ENCODE measurements at places on chromosomes 5 and 9. TPM values are rescaled to one million over a fixed set of nuclear protein-coding genes. Genes with fewer than 3 reads are reported as not detected.

DNA sequence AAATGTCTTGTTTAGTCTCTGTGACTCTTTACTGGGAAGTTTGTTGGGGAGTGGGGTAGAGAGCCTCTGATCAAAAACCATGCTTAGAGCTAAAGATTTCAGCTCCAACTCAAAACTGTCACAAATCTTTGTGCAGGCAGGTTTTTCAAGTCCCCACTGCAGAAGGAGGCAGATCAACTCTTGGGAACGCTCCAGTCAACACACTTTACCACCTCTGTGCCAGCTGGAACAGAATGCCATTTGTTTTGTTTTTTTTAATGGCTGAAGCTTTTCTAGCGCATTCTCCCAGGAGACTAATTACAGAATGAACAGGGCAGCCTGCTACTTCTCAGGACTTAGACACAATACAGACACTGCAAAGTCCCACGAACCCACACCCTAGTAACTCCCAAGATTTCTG, 17.9 kb upstream of the LHX6 start:
- H3K4me1 ChIP-seq: no peaks in the 10 kb centered on the region
- no peak overlapping the region for H3K27ac ChIP-seq
- DNase-seq: no peak
- no peak overlapping the region for H3K4me3 ChIP-seq

DNA sequence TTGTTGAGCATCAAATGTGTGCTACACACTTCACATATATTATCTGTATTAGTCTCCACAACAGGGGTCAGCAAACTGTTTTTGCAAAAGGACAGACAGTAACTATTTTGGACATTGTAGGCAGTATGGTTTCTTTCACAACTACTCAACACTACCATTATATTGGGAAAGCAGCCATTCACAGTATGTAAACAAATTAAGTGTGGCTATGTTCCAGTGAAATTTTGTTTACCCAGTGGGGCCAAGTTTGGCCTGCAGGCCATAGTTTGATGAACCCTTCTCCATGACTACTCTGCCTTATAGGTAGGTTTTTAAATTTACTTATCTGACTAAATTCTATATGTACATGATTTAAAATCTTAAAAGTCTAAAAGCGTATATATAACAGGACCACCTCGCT, 13.0 kb upstream of the FAM151B start:
- no peak overlapping the region for H3K27ac ChIP-seq
- H3K36me3 ChIP-seq: no peaks in the 10 kb centered on the region
- DNase-seq: no peak
- H3K4me3 ChIP-seq: no peak overlapping the region

DNA sequence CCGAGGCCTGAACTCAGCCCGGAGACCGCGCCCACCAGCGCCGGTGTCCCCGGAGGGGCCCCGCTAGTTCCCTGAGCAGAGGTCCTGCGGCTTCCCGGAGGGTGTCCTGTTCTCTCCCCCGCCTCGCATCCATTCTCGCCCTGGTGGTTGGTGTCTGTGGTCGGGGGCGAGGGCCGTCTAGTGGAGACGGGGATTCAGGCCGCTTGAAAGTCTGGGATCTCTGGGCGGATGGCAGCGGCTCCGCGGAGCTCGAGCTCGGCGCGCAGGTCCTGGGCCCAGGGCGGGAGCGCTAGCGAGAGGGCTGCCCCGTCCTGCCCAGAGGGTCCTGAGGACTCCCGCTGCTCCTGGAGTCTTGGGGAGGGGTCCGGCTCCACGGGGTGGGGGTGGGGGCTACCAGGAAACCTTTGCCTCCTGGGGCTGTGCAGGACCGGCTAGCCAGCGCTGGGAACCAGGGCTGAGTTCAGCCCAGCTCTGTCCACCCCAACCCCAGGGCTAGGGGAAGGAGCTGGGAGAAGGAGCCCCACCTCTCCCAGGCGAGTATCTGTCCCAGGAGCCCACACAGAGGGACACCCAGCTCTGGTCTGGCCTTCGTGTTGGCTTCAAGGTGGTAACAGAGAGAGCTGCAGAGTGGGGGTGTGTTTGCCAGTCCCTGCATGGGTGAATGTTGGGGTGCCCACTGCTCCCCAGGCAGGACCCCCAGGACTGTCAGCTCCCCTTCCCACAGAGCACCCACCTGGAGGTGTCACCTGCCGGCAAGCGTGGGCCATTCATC, 4.0 kb downstream of the TOR4A start:
- H3K4me1 ChIP-seq: peaks cover 10% of the 10 kb centered on the region
- H3K36me3 ChIP-seq: no peaks in the 10 kb centered on the region
- H3K4me3 ChIP-seq: no peak overlapping the region
- DNase-seq: peak; percentile 34
- no peak overlapping the region for H3K27ac ChIP-seq
- H3K27me3 ChIP-seq: no peaks in the 10 kb centered on the region

GRCh38 chr9:127972236-127972871, 8.4 kb downstream of the EEIG1 start:
- H3K4me3 ChIP-seq: no peak overlapping the region
- H3K36me3 ChIP-seq: no peaks in the 10 kb centered on the region
- peak overlapping the region; percentile 43 for H3K27ac ChIP-seq

DNA sequence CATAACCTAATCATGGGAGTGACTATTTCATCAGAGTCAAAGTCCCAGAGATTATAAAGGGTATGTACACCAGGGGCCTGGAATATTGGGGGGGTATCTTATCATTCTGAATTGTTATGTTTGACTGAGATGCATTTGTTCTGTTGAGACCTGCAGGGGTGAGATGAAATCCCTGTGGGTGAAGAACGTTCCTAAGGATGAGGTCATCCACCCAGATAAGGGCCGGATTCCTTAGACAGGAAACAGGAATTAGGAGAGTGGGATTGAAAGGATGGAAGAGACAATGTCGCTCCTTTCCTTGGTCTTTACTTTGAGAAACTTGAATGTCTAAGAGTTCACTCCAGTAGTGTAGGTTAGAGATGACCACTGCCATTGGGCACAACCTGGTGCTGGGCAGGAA, 54.7 kb downstream of the GAS1 start:
- no peak overlapping the region for H3K27ac ChIP-seq
- no peaks in the 10 kb centered on the region for H3K4me1 ChIP-seq
- H3K4me3 ChIP-seq: no peak overlapping the region
- H3K36me3 ChIP-seq: no peaks in the 10 kb centered on the region
- no peak for DNase-seq
- H3K27me3 ChIP-seq: no peaks in the 10 kb centered on the region

- no peaks in the 10 kb centered on the region for H3K27me3 ChIP-seq
- DNase-seq: no peak
- no peak overlapping the region for H3K27ac ChIP-seq
- no peaks in the 10 kb centered on the region for H3K36me3 ChIP-seq
- no peaks in the 10 kb centered on the region for H3K4me1 ChIP-seq
Measured at GRCh38 chr9:135821116-135821515, 86.2 kb downstream of the CAMSAP1 start.

DNA sequence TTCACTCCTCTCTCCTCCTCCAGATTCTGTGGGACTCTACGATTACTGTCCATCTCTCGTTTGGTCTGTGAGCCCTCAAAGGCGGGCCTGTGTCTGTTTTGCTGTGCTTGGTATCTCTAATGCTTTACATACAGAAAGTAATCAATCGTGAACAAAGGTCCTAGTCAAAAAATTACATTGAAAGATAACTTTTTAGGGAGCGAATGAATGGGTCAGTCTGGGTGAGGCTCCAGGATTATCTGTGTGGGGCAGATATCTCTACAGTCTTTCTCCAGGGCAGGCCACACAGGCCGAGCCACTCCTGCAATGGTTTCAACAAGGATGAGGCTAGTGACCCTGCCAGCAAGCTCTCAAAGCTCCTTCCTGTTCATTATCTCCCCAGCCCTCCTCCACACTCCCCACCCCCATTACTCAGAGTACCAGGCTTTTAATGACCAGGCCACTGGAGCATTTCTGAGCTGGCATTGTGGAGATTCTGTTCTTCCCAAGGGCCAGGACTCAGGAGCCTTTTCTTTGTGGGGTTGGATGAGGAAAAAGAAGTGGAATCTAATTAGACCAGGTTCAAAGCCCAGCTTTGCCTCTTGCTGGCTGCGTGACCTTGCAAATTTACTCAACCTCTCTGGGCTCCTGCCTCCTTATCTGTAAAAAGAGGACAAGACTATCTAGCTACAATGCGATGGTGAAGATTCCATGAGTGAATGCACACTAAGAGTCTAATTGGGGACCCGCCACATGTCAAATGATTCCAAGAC, 10.2 kb downstream of the CORO2A start:
- no peak overlapping the region for H3K4me3 ChIP-seq
- no peaks in the 10 kb centered on the region for H3K36me3 ChIP-seq
- no peaks in the 10 kb centered on the region for H3K27me3 ChIP-seq
- H3K27ac ChIP-seq: no peak overlapping the region

GRCh38 chr5:138245717-138246116, 28.7 kb downstream of the GFRA3 start:
- DNase-seq: no peak
- H3K4me3 ChIP-seq: no peak overlapping the region
- H3K27ac ChIP-seq: no peak overlapping the region
- no peaks in the 10 kb centered on the region for H3K4me1 ChIP-seq

DNA sequence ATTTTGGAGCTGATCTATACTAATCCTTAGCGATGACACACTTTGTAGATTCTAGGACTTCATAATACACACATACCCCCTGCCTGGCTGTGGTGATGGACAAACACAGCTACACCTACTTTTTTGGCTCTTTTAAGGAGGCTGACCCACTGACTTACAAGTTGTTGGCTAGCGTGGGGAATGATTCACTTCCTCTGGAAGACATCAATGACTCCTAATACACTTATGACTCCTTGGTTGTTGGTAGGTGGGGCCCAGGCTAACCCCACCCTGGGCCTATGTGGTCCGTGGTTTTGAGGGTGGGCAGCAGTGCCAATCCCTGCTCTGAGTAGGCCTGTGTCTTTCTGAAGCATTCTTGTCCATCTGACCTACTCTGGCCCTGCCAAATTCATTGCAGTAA, 144.4 kb downstream of the SLC12A2 start:
- no peak overlapping the region for H3K27ac ChIP-seq
- no peak for DNase-seq
- no peaks in the 10 kb centered on the region for H3K36me3 ChIP-seq
- no peak overlapping the region for H3K4me3 ChIP-seq
- H3K27me3 ChIP-seq: no peaks in the 10 kb centered on the region

DNA sequence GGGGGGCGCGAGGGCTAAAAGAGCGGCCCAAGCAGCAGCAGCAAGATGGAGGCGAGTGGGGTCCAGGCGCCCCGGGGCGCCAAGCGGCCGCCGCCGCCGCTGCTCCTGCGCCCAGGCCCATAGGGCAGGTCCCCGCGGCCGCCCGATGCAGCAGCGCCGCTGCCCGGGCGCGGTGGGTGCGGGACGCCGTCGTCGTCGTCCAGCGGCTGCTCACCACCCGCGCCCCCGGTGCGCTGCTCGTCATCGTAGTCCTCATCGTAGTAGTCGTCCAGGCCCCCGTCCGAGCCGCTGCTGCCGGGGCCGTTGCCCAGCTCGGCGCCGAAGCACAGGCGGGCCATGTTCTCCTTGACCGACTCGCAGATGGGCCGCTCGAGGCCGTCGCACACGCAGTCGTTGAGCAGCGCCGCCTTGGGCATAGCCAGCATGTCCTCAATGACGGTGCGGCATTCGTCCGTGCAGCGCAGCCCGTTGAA, 1.5 kb downstream of the GAS1 start:
- H3K36me3 ChIP-seq: no peaks in the 10 kb centered on the region
- H3K27me3 ChIP-seq: no peaks in the 10 kb centered on the region
- peak; percentile 69 for DNase-seq

DNA sequence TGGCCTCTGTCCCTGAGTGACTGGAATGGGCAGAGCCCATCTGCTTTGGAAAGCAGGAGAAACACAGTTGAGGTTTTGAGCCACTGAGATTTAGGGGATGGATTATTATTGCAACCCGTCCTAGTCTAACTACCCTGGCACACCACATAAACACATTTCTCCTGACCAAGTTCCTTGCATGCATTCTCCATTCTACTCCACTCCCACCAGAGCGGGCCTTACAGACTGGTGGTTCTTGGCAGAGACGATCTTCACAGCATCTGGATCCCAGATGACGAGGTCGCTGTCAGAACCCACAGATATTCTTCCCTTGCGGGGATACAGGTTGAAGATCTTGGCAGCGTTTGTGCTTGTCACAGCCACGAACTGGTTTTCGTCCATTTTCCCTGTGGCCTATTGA, 111.0 kb downstream of the DPYSL3 start:
- H3K27me3 ChIP-seq: no peaks in the 10 kb centered on the region
- no peak for DNase-seq
- no peak overlapping the region for H3K4me3 ChIP-seq
- no peaks in the 10 kb centered on the region for H3K36me3 ChIP-seq
- H3K27ac ChIP-seq: no peak overlapping the region
- H3K4me1 ChIP-seq: peaks cover 5% of the 10 kb centered on the region

DNA sequence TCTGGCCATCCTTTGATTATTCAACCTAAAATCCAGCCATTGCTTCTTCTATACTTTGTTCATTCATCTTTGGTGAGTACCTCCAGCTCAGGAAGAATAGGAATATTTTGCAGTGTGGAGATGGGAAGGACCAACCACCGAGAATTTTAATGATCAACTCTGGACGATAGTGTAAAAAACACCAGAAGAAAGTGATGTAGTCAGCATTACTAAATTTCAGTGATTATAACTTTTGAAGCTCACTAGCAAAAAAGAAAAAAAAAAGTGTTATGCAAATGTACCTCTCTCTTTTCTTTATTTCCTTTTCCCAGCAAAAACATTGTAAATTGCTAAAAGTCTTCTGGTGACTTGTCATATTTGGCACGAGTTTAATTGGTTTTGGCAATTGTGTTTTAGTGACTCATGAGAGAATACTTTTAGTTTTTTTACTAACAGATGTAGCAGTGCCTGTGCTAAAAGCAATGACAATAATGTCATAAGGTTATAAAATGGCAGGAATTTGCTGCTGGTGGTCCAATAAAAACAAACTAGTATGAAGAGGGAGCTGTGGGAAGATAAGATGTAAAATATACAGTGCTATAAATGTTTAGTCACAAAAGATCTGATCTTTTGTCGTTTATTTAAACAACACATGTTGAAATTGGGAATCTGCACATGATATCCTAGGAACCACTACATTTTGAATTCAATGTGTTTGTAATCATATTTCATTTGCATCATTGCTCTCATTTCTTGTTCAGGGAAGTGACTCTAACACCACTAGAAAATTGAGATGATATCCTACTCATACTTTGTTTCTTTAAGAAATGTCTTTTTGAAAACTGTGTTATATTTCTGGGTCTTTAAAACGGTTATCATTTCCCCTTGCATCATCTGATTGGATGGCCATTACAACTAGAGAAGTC, 81.3 kb upstream of the ERCC6L2 start:
- no peak for DNase-seq
- no peaks in the 10 kb centered on the region for H3K27me3 ChIP-seq
- H3K36me3 ChIP-seq: no peaks in the 10 kb centered on the region
- no peak overlapping the region for H3K27ac ChIP-seq
- peaks cover 3% of the 10 kb centered on the region for H3K4me1 ChIP-seq
- H3K4me3 ChIP-seq: no peak overlapping the region

Gene DBH
- polyA plus RNA-seq: not detected

Gene SECISBP2
- 36.3 TPM for polyA plus RNA-seq

Gene ORM2
- 0.52 TPM for polyA plus RNA-seq

Gene MLANA
- not detected for polyA plus RNA-seq

Gene PCDHA11
- 0.04 TPM for polyA plus RNA-seq

Gene RXRA
- polyA plus RNA-seq: 53.2 TPM

All from ovary (tissue), 10 donors.